Activated naive CD8-positive, alpha-beta T cell treated with anti-CD3 and anti-CD28 coated beads, Interleukin-2, amount 50 U/mL, for 16 hours (primary cell): ENCODE measurements at places on chromosomes 4 and X.

- no peak for DNase-seq
These were observed 109.2 kb upstream of the OTUD4 start for GRCh38 chr4:145289403-145290076.

DNA sequence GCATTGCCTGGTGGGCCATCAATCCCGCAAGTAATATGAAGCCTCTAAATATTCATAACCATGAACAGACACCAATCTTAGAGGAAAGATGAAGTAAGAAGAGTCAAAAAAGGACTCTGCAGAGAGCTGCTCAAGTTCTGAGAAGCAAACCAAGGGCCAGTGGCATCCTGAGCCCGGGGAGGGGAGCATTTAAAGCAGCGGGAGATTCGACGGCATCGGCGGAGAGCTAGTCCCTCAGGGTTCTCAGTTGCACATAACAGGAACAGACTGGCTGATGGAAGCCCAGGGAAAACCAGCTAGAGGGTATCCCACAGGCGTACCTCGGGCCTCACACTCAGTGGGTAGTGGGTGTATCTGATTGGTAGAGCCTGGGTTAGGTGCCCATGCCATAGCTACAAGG lies 4.9 kb upstream of the PNMA6E start:
- no peak for DNase-seq

- DNase-seq = no peak
These were observed 23.3 kb downstream of the BRCC3 start for GRCh38 chrX:155094468-155095061.

GRCh38 chr4:119046263-119046662 lies 89.4 kb upstream of the MYOZ2 start:
- no peak for DNase-seq

GRCh38 chr4:188993871-188994270 lies 854.6 kb downstream of the TRIML1 start:
- DNase-seq = no peak

DNA sequence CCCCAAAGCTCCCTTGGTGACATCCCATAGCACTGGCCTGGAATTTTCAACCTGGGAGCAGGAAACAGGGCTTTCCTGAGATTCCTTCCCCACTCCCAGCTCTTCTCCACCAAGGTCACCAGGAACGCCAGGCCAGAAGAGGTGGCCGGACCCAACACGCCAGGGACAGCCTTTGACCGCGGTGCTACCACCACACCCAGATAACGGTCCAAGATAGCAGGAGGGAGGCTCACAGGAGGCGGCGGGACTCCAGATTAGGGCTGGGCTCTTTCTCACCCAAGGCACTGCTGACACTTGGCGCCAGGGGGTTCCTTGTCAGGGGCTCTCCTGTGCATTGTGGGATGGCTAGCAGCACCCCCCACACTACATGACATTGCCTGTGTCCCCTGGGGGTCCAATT lies 22.9 kb downstream of the ZFYVE28 start:
- no peak for DNase-seq

DNA sequence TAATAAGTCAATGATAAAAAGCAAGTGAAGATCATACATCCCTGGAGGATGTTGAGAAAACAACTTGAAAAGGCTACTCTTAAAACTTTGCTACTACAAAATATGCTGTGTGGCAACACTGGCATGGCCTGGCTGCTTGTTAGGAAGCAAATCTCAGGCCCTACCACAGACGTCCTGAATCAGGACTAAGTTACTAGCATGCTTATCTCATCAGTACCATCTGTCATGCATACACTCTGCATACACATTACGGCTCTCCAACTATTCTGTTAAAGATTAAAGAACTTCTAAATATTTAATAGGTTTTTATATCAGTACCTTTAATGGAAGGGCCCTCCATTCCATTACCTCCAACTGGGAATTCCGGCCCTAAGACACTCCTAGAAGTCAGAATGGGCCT lies 8.2 kb downstream of the PAPSS1 start:
- no peak for DNase-seq

GRCh38 chr4:61273233-61273632 lies 73.1 kb downstream of the ADGRL3 start:
- DNase-seq = no peak

- DNase-seq = no peak
These were observed 104.5 kb upstream of the LNX1 start for GRCh38 chr4:53695540-53696463.

DNA sequence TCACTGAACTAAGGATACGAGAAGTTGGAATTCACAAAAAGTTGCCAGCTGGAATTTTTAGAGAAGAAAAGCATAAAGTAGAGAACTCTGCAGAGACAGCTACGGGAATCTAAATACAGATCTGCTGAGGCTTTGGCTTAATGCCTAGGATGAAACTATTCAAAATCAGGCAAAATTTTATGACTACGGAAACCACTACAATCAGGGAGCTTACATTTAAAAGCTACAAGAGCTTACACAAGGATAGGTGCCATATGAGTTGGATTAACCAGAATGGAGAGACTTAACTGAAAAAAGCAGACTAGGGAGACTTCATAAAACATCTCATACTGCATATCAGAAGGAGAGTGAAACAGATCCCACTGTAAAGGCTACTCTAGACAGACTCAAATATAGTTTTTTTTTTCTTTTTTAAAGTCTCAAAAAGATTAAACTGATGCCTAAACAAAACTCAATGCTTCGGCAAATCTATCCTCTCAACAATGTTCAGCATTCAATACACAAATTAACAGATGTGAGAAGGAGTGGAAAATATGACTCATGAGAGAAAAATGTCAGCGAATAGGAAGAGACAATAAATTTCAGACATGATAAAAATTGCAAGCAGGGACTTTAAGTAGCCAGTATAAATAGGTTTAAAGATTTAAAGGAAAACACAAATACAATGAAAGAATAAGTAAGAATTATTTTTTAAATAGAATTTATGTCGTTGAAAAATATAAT lies 586.1 kb downstream of the FSTL5 start:
- DNase-seq = no peak

DNA sequence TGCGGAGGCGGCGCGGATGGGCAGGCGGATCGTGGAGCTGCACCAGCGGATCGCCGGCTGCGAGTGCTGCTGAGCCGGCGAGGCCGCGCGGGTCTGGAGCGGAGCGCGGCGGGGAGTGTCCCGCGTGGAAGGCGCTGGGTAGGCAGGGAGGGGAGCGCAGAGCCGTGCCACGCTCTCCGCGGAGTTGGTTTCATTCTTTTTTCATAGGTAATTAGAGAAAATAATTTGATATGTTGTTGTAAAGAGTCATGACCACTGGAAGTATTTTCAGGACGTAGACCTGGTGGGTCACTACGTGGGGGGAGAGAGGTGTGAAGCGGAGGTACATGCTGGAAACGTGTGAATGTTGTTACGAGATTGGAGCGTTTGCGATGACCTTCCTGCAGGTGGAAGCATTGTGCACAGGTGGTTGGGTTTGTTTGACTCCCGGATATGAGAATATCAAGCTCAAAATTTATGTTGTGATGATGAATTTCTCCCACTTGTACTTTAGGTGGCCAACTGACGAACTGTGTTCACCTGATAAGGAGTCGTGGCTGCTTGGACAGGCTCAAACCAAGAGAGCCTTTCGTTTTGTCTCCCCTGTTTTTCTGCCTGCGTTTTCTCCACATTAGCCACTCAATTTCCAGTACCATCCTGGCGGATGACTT lies 19.1 kb upstream of the S100P start:
- peak; percentile 30 for DNase-seq

GRCh38 chr4:77899607-77900006 lies 37.0 kb downstream of the MRPL1 start:
- DNase-seq = no peak

GRCh38 chrX:24619647-24620046 lies 27.5 kb downstream of the PCYT1B start:
- no peak for DNase-seq

DNA sequence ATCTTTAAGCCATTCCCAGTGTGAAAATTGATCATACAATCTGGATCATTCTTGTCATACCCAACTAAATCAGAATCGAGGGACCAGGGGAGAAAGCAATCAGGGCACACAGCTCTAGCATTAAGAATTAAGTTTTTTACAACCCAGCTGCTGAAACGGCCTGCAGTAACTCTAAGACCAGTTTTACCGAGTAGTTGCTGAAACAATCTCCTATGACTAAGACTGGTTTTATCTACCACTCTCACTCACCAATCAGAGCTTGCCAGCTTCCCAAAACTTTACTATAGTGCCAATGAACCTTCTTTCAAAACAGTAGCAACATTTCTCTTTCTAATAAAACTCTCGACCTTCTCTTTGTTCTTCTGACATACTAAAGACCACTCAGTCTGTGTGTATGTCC lies 2.8 kb upstream of the SAP30 start:
- DNase-seq = no peak

- no peak for DNase-seq
These were observed 124.1 kb upstream of the PRR32 start for GRCh38 chrX:126695375-126695896.

GRCh38 chr4:42955746-42956505 lies 63.4 kb downstream of the GRXCR1 start:
- DNase-seq = no peak

DNA sequence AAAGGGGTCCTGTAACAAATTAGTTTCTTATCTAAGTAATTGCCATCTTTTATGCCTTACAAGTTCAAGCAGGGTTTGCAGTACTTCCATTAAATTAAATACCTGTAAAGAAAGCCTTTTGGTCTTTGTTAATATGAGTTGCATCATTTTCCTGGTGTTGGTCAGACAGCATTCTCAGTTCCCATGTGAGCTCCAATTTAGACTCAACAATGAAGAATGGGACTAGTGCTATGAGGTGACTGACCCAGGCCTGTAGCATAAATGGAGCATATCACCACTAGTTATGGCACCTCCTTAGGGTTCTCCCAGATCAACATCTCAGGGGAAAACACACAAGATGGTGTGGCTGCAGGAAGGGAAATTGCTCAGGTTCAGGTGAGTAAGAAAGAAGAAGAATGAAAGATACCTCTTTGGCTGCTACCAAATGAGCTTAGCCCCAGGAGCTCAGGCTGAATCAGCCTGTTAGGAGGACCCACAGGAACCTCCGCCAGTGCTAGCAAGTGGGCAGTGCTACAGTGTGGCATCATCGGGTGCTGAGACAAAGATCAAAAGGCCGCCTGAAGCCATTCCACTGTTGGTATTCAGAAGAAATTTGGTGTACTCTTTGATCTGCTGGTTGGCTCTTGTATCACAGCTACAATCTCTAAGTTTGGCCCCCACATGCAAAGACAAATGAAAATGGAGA lies 1.8 kb downstream of the TTC29 start:
- no peak for DNase-seq

GRCh38 chr4:168859888-168860694 lies 150.0 kb downstream of the CBR4 start:
- DNase-seq = no peak

GRCh38 chr4:90012918-90013317 lies 114.3 kb upstream of the CCSER1 start:
- DNase-seq = no peak

DNA sequence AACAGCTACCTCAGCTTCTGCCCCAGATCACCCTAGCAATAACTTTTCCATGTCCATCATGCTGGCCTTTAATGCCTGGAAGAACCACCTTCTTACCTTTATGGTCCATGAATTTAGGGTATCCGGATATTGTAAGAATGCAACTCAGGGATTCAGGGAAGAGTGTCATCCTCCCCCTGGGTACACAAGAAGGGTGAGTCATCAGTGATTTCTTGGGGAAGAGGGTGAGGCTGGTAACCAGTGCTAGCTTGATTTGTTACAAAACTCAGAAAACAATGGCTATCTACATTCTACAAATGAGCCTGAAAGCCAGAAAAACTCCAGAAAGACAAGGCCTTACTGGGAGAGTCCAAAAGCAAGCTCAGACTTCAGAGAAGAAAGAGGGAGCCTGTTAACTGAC lies 10.4 kb upstream of the NALF2 start:
- no peak for DNase-seq

- DNase-seq = no peak
These were observed 775 bp downstream of the GRPEL1 start for GRCh38 chr4:7067126-7067451.

GRCh38 chr4:156781852-156782251 lies 189.7 kb downstream of the PDGFC start:
- no peak for DNase-seq

DNA sequence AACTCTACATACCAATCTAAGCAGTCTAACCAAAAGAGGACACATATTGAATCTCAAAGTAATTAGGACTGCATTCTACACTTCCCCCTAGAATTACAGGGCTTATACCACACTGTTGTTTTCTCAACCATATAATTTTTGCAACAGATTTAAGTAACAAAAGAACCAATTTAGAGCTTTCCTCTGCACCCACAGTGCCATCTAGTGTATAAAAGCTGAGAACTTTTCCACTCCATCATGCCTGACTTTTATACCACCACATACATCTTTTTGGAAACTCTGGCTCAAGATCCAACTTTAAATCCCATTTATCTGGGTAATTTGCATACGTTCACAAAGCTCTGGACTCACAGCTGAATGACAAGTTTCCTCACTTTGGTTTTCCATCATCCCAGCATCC lies 99.5 kb downstream of the EFHC2 start:
- no peak for DNase-seq

- DNase-seq = no peak
These were observed 1.9 kb downstream of the SHOX start for GRCh38 chrX:632366-633042.

- no peak for DNase-seq
These were observed 1.7 kb downstream of the ARAF start for GRCh38 chrX:47562615-47563243.

GRCh38 chr4:112110059-112110425 lies 35.2 kb upstream of the FAM241A start:
- DNase-seq = no peak

- DNase-seq = no peak
These were observed 8.2 kb upstream of the AFF1 start for GRCh38 chr4:86926435-86927086.

DNA sequence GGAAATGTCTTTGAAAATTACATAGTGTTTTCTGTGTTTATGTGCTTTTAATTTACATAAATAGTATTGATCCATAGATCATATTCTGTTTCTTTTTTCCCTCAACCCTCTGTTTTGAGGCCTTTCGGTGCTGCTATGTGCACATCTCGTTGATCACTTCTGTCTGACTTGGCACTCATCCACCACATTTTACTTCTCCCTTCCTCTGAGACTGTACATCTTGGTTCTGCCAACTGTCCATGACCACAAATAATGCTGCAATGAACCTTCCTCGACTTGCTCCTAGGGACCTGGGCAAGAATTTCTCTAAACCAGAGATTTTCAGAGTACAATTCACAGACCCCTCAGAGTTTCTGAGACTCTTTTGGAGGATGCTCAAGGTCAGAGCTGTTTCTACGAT lies 74.4 kb downstream of the RTL5 start:
- DNase-seq = no peak

DNA sequence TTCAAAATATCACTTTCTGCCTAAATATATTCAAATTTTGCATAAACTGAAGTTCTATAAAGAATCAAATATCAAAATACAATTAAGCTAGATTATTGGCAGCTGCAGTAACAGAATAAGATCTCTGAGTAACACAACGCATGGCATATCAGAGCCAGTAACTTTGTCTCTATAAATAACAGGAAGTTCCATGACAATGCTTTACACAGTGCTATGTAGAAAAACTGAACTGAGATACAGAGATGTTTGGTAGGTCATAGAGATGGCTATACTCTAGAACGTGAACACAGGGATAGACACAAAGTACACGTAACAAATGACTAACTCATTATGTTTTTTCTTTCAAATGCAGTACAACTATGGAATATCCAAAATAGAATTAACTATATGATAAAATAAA lies 18.2 kb downstream of the UBE2D3 start:
- no peak for DNase-seq

- no peak for DNase-seq
These were observed 23.8 kb downstream of the NOX1 start for GRCh38 chrX:100850317-100850716.

- no peak for DNase-seq
These were observed 208.3 kb downstream of the GABRB1 start for GRCh38 chr4:47239649-47240048.
